IPS DF 6.9 (cell line): ENCODE measurements at places on chromosomes 13 and 19.

- DNase-seq: no peak
Measured at GRCh38 chr19:51043497-51043896, 8.7 kb upstream of the KLK12 start.

- DNase-seq: no peak
Measured at GRCh38 chr19:42191330-42191729, 26.1 kb downstream of the DEDD2 start.

DNA sequence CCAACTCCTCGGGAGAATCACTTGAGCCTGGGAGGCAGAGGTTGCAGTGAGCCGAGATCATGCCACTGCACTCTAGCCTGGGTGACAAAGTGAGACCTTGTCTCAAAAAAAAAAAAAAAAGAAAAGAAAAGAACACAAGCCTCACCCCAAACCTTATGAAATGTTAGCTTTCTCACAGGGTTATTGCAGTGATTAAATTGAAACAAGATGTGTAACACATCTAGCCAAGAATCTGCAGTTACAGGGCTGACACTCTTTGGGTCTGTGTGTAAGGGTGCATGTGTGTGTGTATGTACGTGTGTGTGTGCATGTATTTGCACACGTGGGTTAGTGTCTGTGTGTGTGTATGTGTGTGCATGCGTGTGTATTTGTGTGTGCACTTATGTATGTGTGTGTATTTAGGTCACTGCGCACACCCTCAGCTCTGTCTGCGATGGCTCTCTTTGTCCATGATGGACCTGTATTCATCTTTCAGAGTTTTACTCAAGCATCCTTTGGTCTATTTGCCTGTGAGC lies 336.3 kb downstream of the UQCRFS1 start:
- no peak for DNase-seq

- no peak for DNase-seq
Measured at GRCh38 chr19:31114585-31114984, 234.7 kb downstream of the TSHZ3 start.

- DNase-seq: no peak
Measured at GRCh38 chr13:90868321-90868920, 479.1 kb upstream of the MIR17HG start.

DNA sequence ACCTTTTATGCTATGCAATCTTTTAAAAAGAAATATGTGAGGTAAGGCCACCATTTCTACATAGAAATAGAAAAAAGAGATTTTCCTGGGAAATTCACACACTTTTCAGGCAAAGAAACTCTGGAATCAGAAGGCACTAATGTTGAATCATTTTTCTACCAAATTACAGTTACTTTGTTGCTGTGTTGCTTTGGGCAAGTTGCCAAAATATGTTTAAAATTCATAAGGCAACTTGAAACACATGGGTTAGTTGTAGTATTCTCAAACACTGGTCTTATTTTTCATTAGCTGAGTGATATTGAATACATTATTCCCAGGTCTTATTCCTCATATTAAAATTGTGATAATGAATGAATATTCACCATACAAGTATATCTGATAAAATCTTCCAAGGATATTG lies 195.0 kb upstream of the SLITRK1 start:
- no peak for DNase-seq

- DNase-seq: no peak
Measured at GRCh38 chr13:26996965-26997752, 174.5 kb downstream of the USP12 start.

- DNase-seq: no peak
Measured at GRCh38 chr19:1423436-1424191, 14.6 kb upstream of the RPS15 start.

DNA sequence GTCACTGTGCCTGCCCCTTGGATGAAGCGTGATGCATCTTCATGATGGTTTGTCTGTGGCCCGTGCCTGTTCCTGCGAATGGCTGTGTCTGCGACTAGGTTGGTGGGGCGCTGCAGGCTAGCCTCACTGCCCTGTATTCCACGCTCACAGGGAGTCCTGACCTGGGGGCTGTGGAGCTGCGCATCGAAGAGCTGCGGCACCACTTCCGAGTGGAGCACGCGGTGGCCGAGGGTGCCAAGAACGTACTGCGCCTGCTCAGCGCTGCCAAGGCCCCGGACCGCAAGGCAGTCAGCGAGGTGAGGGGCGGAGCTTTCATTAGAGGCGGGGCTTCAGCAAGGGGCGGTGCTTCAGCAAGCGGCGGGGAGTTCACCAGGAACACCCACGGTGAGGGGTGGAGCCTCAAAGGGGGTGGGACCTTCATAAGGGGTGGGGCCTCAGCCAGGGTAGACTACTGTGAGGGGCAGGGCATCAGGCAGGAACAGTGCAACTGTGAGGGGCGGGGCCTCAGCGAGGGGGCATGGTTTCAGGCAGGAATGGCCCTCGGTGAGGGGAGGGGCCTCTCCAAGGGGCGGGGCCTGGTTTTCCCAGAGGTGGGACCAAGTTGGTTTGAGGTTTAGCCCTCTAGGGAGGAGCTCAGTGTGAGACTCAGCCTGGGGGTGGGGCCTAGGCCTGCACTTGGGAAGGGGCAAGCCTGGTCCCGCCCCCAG lies 17.2 kb downstream of the PKN1 start:
- DNase-seq: peak; percentile 91

DNA sequence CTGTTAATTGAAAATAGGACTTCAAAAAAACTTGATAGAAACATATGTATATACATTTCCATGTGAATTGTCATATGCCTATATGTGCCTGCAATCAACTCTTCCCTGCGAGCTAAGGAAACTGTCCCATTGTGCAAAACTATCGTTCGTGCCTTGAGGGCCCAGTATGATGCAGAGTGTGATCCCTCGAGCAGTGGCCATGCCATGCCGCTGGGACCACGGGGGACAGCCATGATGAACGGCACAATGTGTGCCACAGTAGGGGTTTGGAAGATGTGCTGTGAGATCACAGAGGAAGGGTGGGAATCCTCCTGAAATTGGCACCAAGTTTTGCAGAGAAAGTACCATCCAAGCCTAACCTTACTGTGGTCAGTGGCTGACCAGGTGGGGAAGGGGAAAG lies 118.1 kb upstream of the SOX1 start:
- DNase-seq: no peak

GRCh38 chr19:49119411-49120324 lies at the start of gene PPFIA3:
Gene PPFIA3 (plus strand): TSS chr19:49119544. CDS start chr19:49127874, 8,330 bp downstream.
- DNase-seq: no peak

GRCh38 chr13:96003304-96003703 lies 49.9 kb downstream of the UGGT2 start:
- DNase-seq: no peak

GRCh38 chr19:30047432-30047831 lies 105.4 kb downstream of the URI1 start:
- no peak for DNase-seq

DNA sequence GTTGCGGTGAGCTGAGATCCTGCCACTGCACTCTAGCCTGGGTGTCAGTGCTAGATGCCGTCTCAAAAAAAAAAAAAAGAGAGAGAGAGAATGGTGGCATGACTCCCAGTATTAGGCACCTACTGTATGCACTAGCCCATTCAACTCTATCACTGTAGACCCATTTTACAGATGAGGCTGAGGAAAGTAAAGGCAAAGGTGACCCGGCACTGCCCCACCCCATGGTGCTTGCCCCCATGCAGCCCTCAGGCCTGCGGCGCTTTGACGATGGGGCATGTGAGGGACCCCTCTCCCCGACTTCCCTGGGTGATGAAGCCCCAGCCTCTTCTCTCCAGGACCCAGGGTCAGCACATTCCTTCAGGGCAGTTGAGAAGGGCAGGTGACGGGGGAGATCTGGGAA lies 7.3 kb downstream of the NPAS1 start:
- DNase-seq: no peak

GRCh38 chr13:35765366-35765765 lies 288.9 kb upstream of the MAB21L1 start:
- DNase-seq: no peak

DNA sequence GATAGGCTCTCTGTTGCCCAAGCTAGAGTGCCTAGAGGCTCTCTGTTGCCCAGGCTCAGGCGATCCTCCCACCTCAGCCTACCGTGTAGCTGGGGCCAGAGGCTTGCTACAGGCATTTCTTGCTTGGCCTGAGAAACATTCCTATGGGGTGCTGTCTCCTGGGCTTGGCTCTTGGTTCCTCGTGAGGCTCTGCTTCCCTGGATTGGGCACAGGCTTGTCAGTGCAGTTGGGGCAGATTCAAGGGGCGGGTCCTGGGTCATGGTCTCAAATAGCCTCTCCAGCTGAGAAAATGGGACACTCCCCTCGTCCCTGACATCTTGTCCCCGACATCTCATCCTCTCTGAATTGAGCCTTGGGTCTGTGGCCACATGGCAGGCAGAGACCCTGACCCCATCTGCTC lies 4.9 kb downstream of the TSSK6 start:
- DNase-seq: no peak

DNA sequence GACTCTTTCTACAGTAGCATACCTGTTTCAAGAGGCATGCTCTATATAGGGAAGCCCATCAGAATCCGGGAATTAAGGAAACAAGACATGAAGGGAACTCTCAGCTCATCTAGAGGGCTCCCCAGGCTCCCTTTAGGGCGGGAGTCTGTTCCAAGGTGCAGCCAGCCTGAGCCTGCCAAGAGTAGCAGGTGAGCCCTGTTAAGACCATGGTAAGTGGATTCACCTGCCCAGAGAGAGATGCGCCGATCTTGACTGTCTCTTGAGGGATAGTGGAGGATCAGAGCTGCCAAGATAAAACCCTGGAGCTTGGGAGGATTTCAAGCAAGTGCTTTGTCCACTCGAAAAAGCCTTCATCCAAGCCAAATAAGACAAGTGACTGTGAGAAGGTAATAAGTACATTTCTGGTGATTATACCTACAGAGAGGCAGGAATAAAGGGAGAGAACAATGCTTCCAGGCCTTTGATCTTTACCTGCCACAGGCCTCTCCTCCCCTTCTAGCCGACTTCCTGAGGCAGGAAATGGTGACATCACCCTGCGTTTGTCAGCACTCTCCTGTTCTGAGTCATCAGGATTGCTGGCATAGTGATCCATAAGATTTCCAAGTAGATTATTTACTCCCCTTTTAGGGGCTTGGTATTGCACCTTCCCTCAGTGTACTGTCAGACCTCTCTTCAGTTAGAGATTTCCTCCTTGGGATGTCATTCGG lies 31.5 kb downstream of the KLF5 start:
- peak; percentile 43 for DNase-seq

DNA sequence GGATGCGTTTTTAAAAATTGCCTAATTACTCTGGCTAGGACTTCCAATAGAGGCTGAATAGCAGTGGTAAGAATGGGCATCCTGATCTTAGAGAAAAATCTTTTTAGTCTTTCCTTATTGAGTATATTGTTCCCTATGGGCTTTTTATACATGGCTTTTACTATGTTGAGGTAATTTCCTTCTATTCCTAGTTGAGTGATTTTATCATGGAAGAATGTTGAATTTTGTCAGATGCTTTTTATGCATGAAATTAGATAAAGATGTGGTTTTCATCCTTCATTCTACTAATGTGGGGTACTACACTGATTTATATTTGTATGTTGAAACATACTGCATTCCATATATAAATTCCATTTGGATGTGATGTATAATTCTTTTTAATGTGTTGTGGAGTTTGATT lies 2673.8 kb downstream of the PCDH9 start:
- no peak for DNase-seq

DNA sequence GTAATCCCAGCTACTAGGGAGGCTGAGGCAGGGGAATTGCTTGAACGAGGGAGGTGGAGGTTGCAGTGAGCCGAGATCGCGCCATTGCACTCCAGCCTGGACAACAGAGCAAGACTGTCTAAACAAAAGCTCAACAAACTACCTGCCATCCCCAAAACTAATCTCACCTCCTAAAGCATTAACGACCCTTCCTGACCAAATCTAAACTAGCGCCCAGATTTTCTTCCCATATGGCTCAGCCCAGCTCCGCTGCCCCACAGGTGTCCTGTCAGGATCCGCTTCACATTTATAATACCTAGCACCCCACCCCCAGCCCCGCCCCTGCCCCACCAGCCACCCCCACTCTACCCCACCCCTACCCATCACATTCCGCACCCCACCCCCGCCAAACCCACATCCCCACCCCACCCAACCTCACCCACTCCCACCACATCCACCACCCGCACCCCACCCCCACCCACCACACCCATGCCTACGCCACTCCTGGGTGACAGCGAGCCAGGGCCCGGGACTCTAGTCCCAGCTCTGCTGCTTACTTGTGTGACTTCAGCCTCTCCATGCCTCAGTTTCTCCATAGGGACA lies 599 bp downstream of the C19orf12 start:
- DNase-seq: no peak

DNA sequence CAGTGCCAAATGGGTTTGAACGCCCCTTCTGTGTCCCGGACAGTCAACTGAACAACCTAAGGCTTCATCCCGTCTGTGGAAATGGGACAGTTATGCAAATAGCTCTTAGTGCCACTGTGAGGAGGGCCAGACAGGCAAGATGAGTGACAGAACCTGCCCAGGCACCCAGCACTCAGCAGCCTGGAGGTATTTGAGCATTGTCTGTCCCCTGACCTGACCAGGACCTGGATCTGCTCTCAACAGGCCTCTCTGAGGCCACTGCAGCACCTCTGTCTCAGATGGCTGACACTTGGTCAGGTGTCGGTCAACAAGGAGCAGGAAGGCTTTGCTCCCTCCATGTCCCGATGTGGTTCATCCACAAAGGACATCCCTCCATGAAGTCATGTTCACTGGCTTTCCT lies 67.9 kb downstream of the CCDC70 start:
- DNase-seq: no peak

DNA sequence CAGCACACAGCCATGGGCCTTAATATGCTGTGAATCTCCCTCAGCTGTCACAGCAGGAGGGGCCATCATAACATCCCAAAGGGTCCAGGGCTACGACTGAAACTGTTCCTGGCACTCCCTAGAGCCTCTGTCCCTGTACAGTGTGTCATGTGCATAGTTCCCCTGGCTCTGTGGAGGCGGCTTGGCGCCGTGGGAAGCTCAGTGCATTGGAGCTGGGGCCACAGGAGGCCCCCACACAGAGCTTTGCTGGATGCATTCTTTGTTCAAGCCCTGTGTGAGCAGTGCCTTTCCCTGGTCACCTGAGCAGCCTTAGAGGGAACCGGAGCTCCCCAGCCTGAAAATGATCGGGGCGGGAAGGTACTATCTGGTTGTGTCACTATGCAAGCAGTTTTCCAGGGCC lies 21.4 kb downstream of the UBXN6 start:
- DNase-seq: no peak

GRCh38 chr13:51291341-51291740 lies 48.1 kb upstream of the SERPINE3 start:
- no peak for DNase-seq

DNA sequence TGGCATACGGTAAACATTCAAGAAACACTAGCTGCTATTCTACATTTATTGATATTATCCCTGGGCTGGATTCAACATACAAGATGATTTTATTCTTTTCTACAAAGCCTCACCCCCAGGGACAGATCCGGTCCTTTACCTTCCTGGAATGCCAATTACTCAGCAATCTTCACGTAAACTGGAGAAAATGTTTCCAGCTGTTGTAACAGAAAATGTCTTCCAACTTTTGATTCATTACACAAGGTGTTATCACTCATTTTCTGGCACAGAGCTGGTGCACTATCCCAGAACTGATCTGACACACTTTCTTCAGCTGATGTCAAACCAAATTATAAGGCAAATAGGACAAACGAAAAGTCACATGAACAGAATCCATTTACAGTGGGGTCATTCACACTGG lies 33.1 kb downstream of the DCLK1 start:
- no peak for DNase-seq
